Neuronal stem cell (in vitro differentiated cells): ENCODE measurements at places on chromosomes 13 and 19.

- DNase-seq: no peak
These were observed 49.8 kb downstream of the ATP8A2 start for GRCh38 chr13:25421612-25422011.

- DNase-seq: no peak
These were observed 66.1 kb upstream of the ANKRD10 start for GRCh38 chr13:110980921-110981320.

- DNase-seq: no peak
These were observed at the start of gene PHLDB3 for GRCh38 chr19:43504426-43505185. Gene PHLDB3 (minus strand): TSS chr19:43504746. CDS start chr19:43504118, 628 bp downstream.

DNA sequence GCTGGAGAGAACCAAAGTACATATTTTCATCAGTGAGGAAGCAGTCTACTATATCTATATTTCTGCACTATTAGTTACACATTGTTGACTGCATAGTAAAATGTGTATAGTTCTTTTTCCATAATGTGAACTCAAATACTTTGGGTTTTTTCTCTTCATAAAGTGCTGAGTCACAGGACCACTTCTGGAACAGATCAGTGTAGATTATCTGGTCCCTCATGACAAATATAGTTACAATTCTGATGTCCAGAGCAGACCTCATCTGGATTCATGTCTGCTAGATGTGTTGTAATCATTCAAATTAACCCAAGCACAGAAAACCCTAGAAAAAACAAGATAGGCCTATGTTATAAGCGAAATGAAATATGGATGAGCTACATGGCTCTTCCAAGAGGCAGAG lies 171.4 kb downstream of the SUCLA2 start:
- DNase-seq: no peak

DNA sequence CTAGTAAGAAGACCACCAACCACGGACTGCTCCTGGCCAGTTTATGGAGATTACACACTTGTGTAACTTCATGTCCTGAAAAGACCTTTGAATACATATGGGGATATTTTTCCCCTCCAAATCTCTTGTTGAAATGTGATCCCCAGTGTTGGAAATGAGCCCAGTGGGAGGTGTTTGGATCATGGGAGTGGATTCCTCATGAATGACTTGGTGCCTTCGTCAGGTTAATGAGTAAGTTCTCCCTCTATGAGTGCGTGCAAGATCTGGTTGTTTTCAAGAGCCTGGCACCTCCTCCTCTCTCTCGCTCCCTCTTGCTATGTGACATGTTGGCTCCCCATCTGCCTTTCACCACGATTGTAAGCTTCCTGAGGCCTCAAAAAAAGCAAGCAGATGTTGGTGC lies 769.0 kb upstream of the SLITRK1 start:
- no peak for DNase-seq
